LNCaP clone FGC (cell line): ENCODE measurements at places on chromosomes 13 and 19.

- no peak for DNase-seq
Measured at GRCh38 chr13:83297586-83298290, 584.5 kb downstream of the SLITRK1 start.

GRCh38 chr13:78239714-78240113 is 321.1 kb upstream of the EDNRB start:
- DNase-seq = no peak

GRCh38 chr13:21641629-21642028 is 29.2 kb upstream of the FGF9 start:
- DNase-seq = no peak

- DNase-seq = no peak
Measured at GRCh38 chr19:55406826-55407549, 600 bp downstream of the UBE2S start.

DNA sequence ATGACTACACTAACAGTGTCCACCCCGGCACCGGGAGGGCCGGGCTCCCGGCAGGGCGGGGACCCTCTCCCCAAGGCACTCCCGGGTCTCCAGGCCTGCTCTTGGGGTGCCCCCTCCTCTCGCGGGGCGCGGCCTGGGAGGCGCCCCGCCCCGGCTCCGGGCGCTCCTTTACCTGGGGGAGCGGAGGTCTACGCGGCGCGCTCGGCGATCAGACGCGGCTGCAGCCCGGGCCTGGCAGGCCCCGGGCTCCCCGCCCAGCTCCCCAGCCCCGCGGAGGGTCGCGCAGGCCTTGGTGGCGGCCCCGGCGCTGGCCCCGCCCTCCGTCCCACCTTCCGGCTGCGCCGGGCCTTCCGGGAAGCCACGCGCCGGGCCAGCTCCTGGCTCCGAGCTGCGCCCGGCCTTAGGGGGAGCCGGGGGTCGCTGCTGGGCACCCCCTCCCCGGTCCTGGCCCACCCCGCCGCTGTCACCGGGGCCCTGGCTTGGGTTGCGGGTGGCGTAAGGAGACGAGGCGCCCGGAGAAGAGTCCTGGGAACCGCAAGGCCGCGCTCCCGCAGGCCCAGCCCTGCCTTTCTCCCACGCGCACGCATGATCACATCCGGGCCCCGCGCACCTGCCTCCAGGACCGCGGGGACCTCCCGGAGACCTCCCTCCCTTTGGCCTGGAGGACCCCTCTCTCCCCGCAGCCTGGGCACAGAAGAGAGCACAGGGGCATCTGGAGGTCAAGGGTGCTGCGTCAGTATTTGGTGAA is at the start of gene C19orf12:
Gene C19orf12, minus strand, starts transcription at position 309 of the 748 bp plus-strand sequence. CDS start 6,848 bp downstream, outside the sequence.
- no peak for DNase-seq

DNA sequence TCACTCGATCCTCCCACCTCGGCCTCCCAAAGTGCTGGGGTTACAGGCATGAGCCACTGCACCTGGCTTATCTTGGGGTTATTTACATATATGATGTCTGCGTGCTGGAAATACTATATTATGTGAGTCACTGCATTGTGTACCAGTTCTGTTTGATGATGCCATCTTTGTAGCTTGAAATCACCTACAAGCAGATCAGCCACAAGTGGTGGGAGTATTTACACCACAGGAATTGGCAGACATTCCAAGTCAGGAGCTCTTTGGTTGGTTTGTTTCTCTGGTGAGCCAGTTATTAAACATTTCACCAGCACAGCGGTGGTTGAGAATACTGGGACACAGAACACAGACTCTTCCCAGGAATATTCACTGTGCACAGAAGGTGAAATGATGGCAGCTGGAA is 4.5 kb upstream of the TIMM44 start:
- DNase-seq = no peak

GRCh38 chr13:97911311-97912138 is 42.0 kb upstream of the IPO5 start:
- DNase-seq = no peak

- DNase-seq = no peak
Measured at GRCh38 chr19:3514930-3515329, 8.8 kb downstream of the FZR1 start.

GRCh38 chr13:109465148-109465547 is 321.2 kb downstream of the IRS2 start:
- DNase-seq = no peak

GRCh38 chr13:22451327-22451741 is 729.4 kb upstream of the SGCG start:
- DNase-seq = no peak

DNA sequence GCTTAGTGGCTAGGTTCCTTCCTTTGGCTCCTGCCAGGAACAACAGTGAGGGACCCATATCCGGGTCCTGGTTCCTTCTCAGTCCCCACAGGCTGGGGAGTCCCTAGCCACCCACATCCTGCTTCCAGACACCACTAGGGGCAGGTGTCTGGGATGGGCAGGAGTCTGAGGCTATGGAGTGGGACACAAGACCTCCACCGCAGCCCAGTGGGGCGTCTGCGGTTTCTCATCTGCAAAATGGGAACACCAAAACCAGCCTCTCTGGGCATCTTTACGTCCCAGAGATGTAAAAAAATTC is 879 bp upstream of the FCGBP start:
- no peak for DNase-seq
